Mucosa of gallbladder (tissue), 1 donor: ENCODE measurements at places on chromosomes 11 and 22. TPM values are rescaled to one million over a fixed set of nuclear protein-coding genes. Genes with fewer than 3 reads are reported as not detected.

The OR4A15 gene
- not detected for total RNA-seq

DNA sequence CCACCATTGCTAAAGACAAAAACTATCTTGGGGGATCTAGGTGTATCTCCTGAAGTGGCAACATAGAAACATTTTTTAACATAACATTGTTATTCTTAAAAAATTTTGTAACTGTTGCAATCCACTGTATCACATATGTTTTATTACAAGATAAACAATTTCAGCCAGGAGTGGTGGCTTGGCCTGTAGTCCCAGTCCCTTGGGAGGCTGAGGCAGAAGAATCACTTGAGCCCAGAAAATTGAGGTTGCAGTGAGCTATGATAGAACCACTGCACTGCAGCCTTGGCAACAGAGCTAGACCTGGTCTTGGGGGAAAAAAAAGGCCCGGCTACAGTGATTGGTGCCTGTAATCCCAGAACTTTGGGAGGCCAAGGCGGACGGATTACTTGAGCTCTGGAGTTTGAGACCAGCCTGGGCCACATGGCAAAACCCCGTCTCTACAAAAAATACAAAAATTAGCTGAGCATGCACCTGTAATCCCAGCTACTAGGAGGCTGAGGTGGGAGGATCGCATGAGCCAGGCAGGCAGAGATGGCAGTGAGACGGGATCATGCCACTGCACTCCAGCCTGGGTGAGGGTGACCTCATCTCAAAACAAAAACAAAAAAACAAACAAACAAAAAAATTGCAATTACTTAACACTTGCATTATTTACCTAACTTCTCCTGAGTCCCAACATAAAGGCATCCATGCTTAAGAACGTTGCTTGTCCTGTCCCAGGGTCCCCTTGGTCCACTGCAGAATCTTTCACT lies 1.5 kb upstream of the DEPDC5 start:
- no peak for DNase-seq

The MOGAT2 gene
- 1.4 TPM for total RNA-seq

GRCh38 chr11:1454576-1454975 lies 32.0 kb downstream of the MOB2 start:
- DNase-seq, result no peak

GRCh38 chr22:29747832-29748231 lies 19.0 kb downstream of the ZMAT5 start:
- DNase-seq, result no peak

GRCh38 chr11:95065336-95065735 lies 1.4 kb upstream of the SRSF8 start:
- no peak for DNase-seq

- no peak for DNase-seq
Observed at GRCh38 chr11:130474637-130475400, 26.4 kb downstream of the ADAMTS15 start.

The GLYAT gene
- 0.49 TPM for total RNA-seq

GRCh38 chr11:48193876-48194275 lies 22.7 kb upstream of the OR4B1 start:
- no peak for DNase-seq

- no peak for DNase-seq
Observed at GRCh38 chr11:73147771-73148681, 5.9 kb upstream of the FCHSD2 start.

The OR5AS1 gene
- total RNA-seq, result not detected

DNA sequence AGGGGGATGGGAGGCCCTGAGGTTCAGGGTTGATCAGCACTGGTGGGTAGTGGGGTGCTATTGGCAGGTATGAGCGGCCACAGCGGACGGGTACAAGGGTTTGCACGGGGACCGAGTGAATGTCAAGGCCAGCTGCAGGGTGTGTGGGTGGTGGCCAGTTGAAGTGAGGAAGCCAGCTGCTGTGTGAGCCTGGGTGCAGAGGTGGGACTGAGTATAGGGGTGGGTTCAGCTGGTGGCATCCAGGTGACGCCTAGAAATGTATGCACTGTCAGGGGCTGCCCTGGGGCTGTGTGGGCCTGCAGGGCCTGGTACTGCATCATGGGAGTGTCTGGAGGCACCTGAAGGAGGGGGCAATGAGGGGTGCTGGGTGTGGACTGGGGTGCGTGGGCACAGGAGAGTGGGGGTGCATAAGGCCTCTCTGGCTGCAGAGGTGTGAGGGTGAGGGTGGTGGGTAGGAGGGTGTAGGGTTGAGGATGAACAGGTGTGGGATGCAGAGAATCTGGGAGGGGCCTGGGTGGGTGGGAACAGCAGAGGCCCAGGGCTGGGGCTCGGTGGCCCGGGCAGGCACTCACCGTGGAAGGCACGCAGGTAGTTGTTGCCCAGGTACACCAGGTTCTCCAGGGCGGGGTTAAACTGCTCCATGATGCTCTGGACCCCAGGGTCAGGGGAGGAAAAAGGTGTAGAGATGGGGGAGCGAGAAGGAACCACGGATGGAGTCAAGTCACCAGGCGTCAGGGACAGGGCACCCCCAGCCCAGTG lies 1.7 kb downstream of the BAIAP2L2 start:
- no peak for DNase-seq

DNA sequence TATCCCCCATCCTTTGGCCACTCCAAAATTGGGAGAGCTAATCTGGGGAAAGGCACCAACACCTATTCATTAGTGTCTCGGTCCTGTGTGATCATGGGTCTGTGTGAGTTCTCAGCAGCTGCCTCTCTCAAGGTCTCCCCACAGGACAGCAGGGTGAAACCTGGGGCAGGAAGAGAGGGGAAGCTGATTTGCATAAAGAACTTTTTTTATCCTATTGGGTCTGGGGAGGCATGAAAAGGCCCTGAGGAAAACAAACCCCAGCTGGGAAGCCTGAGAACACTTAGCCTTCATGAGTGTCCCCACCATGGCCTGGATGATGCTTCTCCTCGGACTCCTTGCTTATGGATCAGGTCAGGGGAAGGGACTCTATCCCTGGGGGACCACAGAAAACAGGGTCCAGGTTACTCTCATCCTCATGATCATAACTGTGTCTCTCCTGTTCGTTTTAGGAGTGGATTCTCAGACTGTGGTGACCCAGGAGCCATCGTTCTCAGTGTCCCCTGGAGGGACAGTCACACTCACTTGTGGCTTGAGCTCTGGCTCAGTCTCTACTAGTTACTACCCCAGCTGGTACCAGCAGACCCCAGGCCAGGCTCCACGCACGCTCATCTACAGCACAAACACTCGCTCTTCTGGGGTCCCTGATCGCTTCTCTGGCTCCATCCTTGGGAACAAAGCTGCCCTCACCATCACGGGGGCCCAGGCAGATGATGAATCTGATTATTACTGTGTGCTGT lies 116.0 kb upstream of the TOP3B start:
- no peak for DNase-seq

DNA sequence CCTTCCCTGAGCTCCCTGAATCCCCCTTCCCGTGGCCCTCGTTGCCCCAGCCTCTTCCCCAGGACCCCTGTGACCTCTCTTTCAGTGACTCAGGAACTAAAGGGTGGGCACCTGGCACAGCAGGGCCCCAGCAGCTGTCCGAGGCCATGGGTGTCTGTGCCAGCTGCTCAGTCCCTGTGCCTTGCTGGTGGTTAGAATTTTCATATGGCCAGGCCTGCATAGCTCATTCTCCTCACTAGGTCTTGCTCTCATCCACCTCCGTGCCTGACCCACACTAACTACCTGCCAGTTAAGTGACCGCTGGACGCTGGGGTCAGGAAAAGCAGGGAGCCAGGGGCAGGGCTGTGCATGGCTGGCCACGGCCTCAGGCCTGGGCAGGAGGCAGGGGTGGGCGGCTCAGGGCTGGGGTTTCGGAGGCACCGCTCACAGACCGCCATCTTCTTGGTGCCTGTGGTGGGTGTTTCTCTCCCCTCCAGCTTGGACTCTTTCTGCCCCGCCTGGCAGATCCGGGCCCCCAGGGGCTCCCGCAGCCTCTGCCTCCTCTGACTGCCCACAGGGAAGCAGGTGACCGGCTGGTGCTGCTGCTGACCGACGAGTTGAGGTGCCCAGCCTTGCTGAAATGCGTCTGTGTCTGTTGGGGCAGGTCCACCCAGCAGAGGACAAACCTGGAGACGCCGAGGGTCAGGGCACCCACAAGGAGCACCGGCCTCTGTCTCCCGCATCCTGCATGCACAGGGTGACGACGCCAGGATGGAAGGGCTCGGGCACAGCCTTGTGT lies 20.3 kb downstream of the MRGPRD start:
- no peak for DNase-seq

DNA sequence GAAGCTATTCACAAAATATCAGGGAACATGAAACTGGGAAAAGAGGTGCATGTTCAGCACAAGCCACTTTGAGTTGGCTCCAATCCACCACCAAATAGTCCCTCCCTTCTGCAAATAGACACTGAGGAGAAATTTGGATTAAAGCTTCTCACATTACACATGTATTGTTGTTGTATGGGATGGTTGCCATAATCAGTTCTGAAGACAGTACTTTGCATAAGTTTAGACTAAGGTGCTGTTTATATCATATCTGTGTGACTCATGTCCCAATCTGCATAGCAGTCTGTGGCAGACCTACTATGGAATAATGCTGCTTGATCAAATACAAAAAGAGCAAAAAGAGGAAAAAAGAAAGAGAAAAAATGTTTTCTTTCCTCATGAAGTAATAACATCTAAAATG lies 376.7 kb upstream of the DDI1 start:
- DNase-seq, result no peak

The TRIM49 gene
- total RNA-seq, result not detected

The CAVIN3 gene
- 16.3 TPM for total RNA-seq

The LRP5 gene
- total RNA-seq, result 154 TPM

DNA sequence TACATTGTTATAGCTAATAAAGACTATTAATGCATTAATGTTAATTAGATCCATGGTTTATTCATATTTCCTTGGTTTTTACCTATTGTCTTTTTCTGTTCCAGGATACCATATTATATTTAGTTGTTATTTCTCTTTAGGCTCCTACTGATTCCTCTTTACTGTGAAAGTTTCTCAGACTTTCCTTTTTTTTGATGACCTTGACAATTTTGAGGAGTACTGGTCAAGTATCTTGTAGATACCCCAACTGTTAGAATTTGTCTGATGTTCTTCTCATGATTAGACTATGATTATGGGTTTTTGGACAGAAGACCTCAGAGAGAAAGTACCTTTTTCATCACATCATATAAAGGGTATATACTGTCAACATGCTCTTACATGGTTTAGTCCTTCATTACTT lies 26.6 kb downstream of the EMSY start:
- DNase-seq, result no peak

- no peak for DNase-seq
Observed at GRCh38 chr11:73388265-73389133, 12.3 kb downstream of the RELT start.

- no peak for DNase-seq
Observed at GRCh38 chr11:1121813-1122663, 35.7 kb upstream of the MUC5AC start.

DNA sequence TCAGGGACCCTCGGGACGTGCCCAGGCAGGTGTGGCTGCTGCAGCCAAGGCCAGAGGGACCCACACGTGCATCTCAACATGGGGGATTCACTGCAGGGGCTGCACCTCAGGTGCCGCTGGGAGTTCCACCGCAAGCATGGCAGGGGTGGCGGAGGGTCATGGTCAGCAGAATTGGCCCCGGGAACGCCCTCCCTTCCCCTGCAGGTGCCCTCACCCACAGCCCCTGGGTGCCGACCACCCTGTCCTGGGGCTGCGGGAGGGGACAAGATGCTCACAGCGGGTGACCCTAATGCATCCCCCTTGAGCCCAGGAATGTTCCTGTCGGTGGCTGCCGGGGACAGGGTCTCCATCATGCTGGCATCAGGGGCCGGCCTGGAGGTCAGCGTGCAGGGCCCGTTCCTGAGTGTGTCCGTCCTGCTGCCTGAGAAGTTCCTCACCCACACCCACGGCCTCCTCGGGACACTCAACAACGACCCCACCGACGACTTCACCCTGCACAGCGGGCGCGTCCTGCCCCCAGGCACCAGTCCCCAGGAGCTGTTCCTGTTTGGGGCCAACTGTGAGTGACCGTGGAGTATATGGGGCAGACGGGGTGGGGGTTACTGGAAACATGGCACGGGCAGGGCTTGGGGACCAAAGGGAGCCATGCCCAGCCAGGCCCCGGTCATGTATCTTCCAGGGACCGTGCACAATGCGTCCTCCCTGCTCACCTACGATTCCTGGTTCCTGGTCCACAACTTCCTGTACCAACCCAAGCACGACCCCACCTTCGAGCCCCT lies 5.8 kb downstream of the SUSD2 start:
- no peak for DNase-seq
